ENCODE measurements at places on chromosomes 7 and 10.

DNA sequence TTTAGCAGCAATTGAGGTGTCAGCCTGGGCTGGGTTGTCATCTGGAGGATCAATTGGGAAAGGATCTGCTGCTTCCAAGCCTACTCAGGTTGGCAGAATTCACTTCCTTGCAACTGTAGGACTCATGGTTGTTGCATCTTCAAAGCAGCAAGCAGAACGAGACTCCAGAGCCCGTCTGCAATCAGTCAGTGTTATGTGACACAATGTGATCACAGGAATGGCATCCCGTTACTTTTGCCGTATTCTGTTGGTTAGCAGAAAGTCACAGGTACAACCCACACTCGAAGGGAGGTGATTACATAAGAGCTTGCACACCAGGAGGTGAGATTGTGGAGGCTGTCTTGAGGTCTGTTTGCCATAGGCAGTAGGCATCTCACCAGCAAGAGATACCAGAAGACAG is 15.4 kb upstream of the LYZL1 start:
- no peak for DNase-seq

- no peak for DNase-seq
Measured at GRCh38 chr7:122887198-122887597, 938 bp upstream of the CADPS2 start.

DNA sequence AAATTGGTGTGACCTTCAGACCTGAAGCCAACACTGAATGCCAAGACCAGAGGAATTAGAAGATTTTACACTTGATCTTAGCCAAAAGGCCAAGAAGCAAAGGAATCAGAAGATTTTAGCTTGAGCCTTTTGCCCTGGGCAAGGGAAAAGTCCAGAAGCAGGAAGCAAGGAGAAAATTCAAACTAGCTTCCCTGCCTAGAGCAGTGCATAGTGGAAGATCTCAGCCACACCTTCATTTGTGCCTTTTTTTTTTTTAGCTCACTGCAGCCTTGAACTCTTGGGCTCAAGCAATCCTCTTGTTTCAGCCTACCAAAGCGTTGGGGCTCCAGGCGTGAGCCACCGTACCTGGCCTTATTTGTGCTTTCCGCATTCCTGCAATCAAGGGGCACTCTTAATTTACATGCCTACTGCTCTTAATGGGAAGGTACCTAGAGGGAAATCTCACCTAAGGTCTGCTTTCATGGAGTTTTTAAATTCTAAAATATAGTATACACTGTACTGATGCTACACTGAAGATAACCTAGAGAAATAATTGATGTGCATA is 8.3 kb upstream of the PIP4K2A start:
- DNase-seq: no peak

GRCh38 chr7:85185424-85186082 is 1.3 kb downstream of the SEMA3D start:
- DNase-seq: peak; percentile 82

DNA sequence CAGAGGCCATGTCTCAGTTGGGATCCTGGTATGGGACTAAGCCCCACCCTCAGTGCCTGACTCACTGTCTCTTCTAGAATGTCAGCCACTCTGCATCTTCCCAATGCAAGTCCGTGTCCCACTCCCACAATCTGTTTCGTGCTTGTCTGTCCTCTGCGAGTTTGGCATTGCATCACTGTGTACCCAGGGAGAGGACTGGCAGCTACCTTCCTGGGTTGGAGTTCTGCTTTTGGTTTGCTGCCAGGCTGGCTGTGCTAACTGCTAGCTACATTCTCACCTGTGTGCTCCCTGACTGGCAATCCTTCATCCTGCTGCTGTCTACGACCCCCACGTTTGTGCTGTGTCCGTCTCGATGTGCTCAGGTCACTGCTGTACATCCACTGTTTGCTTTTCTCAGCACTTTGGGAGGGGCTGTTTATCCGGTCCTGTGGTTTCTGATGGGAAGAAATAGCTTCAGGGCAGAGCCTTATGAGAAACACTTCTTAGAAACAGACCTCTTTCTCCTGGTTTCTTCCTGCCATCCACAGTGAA is 56.0 kb upstream of the GLI3 start:
- no peak for DNase-seq

DNA sequence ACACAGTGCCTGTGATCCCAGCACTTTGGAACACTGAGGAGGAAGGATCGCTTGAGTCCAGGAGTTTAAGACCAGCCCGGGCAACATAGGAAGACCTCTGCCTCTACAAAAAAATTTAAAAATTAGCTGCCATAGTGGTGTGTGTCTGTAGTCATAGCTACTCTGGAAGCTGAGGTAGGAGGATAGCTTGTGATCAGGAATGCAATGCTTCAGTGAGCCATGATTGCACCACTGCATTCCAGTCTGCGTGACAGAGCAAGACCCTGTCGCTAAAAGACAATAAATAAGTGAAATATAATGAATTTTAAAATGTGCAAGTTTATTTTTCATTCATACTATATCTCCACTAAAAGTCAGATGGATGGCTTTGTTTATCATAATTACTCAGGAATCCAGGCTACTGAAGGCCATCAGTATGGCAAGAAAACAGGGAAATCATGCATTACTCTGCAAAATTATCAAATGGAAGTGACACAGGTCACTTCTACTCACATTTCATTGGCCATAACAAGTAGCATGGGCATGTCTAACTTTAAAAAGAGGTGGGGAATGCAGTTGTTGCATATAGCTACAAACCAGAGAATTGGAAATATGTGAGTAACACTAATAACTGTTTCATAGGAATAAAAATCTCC is 32.9 kb upstream of the FAM3C start:
- peak; percentile 27 for DNase-seq

- no peak for DNase-seq
Measured at GRCh38 chr7:24851786-24852185, 94.5 kb upstream of the GSDME start.

DNA sequence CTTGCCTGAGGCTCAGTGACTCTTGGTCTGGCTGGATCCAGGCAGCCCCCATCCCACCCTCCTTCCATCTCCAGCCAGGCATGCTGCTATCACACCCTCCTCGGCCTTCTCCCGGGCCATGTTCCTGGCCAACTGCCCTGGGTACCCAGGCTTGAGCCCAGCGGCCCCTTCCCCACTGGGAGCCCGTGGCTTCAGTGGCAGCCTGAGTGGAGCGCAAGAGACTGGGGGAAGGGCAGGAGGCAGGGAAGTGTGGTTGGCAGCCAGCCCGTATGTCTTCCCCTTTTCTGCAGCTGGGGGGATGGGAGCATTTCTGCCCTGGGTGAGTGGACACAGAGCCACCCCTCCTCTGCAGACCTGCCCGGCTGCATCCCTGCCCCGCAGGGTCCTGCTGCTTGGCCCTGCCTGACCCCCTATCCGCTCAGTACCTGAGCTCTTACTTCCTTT is 148.5 kb downstream of the ARHGAP22 start:
- DNase-seq: no peak

GRCh38 chr10:517872-518475 is 171.5 kb downstream of the DIP2C start:
- DNase-seq: no peak

GRCh38 chr7:148964483-148965267 is 63.6 kb downstream of the PDIA4 start:
- DNase-seq: no peak

- no peak for DNase-seq
Measured at GRCh38 chr10:13743101-13743693, 156.4 kb downstream of the PRPF18 start.

DNA sequence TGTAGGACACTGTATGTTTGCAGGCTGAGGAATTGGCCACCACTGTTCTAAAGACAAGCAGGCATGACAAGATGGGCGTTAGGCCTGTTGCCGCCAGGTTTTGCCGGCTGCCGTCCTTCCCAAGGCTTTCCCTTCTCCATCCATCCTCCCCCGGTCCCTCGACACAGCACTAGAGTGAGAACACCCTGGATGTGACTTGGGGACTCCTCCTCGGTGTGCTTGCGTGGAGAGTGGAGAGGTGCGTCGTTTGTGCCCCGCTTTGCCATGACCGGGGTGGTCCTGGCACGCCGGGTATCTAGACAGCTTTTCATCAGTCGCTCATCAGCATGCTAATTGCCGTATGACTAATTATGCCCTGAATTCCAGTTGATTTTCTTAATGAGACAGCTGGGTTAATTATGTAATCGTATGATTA is 206.6 kb upstream of the SH2B2 start:
- no peak for DNase-seq

DNA sequence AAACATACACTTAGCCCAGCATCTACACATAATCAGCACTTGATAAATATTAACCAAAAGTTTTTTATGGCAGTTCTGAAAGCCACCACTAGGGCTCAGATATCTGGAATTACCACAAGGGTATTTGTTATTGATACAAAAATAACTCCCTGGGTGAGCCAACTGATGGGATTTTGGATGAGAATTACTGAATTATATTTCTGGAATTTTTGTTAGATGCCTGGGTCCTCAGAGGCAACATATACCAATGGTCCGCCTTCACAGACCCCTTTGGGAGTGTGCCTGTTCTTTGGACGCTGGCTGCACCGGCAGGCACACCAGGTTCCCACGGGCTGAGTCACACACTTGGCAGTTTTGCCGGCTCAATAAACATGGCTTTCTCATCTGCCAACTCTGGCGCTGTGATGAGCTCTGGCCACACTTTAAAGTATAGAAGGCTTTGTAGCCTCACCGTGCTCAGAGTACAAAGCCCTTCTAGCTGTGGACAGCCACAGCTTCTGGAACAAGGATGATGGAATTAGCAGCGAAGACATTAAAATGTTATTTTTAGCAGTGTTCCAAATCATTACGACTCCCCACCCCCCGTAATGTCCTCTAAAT is 24.5 kb upstream of the EEPD1 start:
- peak; percentile 86 for DNase-seq

DNA sequence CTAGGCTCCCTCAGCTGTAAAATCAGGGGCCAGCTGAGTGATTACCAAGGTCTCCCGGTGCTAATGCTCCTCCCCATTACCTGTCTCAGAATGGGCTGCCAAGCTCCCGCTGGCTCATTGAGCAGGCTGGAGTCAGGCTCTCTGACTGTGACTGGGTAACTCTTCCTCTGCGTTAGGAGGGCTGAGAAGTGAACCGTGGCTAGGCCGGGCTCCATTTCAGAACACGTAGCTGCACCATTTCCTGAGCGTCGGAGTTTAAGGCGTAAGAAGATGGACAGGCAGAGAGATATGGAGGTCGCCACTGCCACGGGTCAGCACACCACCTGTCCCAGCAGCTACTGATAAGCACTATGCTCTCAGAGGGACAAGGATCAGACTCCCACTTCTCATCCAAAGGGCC is 250.3 kb downstream of the TCERG1L start:
- DNase-seq: no peak

- DNase-seq: no peak
Measured at GRCh38 chr7:90681336-90682022, 85.4 kb downstream of the CDK14 start.

All from HFFc6 (cell line).